Left colon (tissue), 2 donors: ENCODE measurements at places on chromosomes 11 and 22.

DNA sequence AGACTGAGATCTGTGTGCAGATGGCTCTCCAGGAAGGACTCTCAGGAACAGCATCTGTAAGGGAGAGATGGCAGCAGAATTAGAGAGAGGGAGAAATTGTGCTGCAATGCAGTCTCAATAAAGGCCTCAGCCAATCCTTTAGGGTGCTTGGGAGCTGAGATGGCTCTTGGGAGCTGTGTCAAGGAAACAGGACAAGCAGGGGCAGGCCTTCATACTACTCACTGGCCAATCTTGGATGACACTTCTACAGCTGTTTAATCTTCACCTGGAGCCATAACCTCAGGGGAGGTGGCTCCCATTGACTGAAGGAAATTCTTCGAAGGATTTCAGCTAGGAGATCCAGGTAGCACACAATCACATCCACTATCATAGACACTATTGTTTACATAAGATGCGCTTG lies 10.0 kb downstream of the OR5B21 start:
- no peak for DNase-seq

GRCh38 chr22:26417406-26417805 lies 11.7 kb upstream of the ASPHD2 start:
- DNase-seq, result no peak

DNA sequence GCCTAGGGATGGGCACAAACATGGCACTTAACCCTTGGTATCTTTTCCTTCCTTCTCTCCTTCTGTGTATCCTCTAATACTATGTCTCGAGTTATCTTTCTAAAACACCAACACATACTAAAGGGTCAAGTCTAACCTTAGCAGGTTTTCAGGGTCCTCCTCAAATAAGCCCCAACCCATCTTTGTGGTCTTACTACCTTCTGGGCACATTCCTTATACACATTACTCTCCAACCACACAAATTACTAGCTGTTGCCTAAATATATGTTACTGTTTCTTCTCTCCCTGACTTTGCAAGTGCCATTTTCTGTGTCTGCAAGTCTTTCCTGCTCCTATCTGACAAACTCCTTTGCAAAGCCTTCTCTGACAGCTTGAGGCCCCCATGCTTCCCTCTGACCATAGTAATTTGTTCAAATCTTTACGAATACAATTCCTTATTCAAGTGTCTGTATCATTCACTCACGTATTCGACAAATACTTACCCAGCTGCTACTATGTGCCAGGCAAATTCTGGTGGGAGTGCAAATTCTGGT lies 15.8 kb upstream of the NUP160 start:
- DNase-seq, result no peak

DNA sequence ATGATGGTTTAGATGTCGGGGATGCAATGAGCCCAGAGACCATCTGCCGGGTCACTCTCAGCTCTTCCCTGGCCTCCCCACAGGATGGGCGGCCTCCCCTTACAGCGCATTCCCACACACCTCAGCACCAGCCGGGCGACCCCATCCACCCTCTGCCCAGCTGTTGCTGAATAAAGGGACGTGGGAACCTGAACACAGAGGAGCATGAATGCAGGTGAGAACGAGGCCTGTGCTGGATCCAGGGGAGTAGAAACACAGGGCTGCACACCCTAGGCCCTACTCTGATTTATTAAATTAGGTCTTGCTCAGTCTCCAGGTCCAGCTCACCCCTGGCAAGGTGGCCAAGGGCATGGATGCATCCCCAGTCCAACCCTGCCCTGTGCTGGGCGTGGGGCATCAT lies 180.5 kb downstream of the CTTN start:
- DNase-seq, result peak; percentile 17

DNA sequence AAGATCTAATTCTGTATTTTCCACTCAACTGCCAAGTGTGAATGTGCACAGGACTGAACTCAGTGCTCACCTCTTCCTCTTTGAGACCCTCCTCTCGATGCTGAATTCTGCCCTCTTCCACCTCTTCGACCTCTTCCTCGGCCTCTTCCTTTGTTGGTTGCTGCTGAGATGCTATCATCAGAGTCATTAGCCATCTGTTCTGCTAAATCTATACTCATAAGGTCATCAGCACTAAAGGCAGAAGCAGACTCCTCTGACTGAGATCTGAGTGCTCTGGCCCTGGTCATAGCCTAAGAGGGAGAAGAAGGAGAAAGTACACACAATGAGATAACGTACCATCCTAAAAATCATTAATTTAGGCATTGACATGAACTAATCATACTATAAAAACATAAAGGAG lies 45.9 kb upstream of the GPR83 start:
- no peak for DNase-seq

GRCh38 chr22:19807914-19808872 lies 46.5 kb downstream of the GNB1L start:
- DNase-seq, result no peak

DNA sequence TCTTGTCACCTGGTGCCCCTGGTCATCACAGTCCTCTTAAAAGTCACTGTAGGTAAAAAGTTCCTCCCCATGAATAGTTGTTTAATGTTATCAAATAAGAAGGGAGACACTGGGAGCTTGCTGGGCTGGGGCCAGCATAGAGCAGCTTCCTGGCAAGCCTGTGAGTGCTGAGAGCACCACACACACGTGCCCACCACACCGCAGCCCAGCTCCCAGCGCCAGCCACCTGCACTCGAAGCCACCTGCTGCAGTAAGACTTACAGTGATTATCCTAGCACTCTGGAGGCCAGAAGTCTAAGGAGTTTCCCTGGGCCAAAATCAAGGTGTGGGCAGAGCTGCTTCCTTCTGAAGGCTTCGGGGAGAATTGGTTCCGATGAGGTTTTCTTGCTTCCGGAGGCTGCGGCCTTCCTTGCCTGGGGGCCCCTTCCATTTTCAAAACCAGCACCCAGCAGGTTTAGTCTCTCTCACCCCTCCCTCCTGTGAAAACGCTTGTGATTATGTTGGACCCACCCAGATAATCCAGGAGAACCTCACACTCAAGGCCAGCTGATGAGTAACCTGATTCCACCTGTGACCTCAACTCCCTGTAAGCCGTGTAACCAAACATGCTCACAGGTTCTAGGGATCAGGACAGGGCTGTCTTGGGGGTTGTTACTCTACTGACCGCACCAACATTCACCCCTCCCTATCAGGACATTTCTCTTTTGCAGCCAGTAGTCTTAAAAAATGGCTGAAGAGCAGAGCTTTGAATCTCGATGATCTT lies 687.2 kb downstream of the TBC1D22A start:
- DNase-seq, result no peak
